ENCODE measurements at places on chromosomes 5 and 9.

DNA sequence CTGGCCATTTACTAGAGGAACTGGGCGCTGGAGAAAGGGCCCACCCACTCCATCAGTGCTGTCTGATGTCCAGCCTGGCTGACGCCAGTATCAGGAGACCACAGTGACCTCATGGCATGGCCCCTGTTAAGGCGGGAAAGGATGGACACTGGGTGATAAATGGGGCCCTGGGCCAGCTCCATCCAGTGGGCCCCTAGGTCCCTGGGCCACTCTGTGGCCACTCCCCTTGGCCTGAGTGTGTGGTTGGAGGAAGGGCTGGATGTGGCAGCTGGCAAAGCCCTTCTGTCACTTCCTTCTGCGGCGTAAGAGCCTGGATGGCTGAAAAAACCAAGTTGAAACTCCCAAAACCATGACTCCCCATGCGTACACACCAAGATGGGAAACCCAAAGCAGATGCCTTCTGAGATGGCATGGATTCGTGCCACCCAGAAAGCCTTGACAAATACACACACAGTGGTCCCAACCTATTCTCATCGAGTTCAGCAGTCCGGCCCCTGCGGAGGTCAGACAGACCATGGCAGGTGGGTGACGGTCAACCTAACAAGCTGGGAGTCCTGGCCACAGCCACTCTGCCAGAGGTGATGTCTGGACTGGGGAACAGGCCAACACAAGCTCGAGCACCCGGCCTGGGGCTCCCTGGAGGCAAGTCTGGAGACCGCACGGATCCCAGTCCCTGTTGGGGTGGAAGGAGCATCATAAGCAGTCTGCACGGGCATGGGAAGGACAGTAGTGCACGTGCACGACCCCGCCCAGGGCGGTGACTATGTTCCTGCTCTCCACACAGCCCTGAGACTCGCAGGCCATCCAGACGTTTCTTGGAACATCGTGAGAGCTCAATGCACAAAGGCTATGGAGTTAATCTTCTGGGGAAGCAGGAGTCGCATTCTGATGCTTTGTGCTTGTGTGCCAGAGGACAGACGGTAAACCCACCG is 45.2 kb upstream of the NOTCH1 start:
- no peak for DNase-seq
- H3K4me1 ChIP-seq: peaks cover 15% of the 10 kb centered on the region
- H3K27ac ChIP-seq: no peak overlapping the region
- H3K4me3 ChIP-seq: no peak overlapping the region
- H3K27me3 ChIP-seq: peaks cover 55% of the 10 kb centered on the region

DNA sequence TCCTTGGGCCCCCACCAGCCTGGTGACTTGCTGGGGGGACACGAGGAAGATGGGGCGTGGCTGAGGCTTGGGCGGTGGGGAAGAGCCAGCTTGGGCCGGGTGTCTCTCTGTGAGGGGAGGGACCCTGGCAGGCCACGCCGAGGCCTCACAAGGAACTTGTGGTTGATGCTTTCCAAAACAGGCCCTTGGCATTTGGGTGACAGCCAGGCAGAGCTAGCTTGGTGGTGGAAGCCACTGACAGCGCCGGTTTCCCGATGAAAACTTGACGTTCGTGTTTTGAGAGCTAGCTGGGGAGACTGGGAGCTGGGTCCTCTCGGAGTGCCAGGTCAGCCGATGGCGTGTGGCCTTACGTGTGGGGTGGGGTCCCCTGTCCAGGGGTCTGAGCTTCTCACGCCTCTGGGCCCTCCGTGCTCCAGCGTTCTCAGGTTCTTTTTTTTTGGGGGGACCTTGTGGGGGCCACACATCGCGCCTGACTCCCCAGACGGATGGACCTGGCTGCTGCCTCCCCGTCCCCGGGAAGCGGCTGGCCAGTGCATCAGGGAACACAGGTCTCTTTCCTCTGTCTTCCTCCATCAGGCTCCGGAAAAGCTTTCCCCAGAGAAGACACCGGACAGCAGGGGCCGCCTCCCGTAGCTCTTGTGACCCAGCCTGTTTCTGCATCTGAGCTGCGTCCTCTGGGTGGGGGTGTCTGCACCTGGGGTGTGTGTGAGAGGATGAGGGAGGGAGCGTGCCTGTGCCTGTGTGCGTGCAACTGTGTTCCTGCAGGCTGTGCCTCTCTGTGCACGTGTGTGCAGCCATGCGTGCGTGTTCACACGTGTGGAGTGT is 129.3 kb upstream of the LPCAT1 start:
- no peak overlapping the region for H3K27ac ChIP-seq
- H3K27me3 ChIP-seq: no peaks in the 10 kb centered on the region
- H3K36me3 ChIP-seq: no peaks in the 10 kb centered on the region
- H3K4me1 ChIP-seq: no peaks in the 10 kb centered on the region
- DNase-seq: no peak

GRCh38 chr5:81233080-81233634 is at the start of gene CKMT2:
CKMT2 (plus strand) TSS chr5:81233322; CDS start chr5:81251133, 17,811 bp downstream.
- DNase-seq: no peak
- no peak within 1 kb of the TSS for H3K27ac ChIP-seq
- no peaks in the 10 kb centered on the region for H3K36me3 ChIP-seq
- no peaks in the 10 kb centered on the region for H3K27me3 ChIP-seq

GRCh38 chr5:103744159-103744558 is 181.6 kb upstream of the NUDT12 start:
- no peaks in the 10 kb centered on the region for H3K4me1 ChIP-seq
- no peak overlapping the region for H3K27ac ChIP-seq
- H3K36me3 ChIP-seq: no peaks in the 10 kb centered on the region
- no peaks in the 10 kb centered on the region for H3K27me3 ChIP-seq

GRCh38 chr9:92094655-92095054 is 20.6 kb downstream of the SPTLC1 start:
- DNase-seq: no peak
- H3K4me3 ChIP-seq: no peak overlapping the region
- no peaks in the 10 kb centered on the region for H3K27me3 ChIP-seq
- H3K36me3 ChIP-seq: no peaks in the 10 kb centered on the region
- H3K27ac ChIP-seq: no peak overlapping the region

GRCh38 chr5:24492229-24492628 is 152.5 kb downstream of the CDH10 start:
- no peak overlapping the region for H3K27ac ChIP-seq
- DNase-seq: no peak
- no peaks in the 10 kb centered on the region for H3K36me3 ChIP-seq
- no peaks in the 10 kb centered on the region for H3K4me1 ChIP-seq

DNA sequence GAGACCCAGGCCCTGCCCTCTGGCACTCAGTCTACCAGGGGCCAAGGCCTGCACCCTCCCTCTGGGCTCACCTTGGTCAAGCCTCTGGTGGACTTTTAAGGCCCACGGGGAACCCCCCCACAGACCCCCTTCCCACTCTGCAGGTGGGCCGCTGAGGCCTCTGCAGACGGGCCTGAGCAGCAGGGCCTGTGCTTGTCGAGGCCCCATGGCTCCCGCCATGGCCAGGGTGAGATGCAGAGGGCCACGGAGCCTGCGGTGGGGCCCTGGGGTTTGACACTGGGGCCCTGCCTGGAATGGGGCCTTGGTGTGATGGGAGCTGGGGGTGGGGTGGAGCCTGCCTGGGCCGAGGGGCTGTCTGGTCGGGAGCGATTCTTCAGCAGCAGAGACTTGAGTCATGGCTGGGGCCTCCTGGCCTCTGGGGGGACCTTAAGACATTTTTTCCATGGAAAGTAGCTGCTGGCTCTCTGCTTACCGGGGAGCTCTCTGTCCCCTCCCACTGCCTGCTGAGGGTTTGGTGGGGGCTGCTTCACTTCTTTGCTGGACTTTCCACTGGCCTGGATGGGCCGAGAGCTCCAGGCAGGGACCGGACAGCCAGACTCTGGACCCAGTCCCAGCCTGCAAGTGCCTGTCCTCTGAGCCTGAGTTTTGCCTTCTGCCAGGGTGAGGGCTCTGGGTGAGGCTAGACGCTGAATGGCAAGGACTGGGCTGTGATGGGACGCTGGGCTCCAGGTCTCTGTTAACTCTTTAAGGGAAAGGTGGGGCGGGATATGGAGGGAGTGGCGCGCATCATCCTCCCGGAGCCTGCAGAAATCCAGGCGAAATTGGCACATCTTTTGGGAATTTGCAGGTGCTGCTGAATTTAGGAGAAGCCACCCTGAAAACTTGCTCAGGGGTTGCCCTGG is 132.2 kb downstream of the RXRA start:
- no peak overlapping the region for H3K4me3 ChIP-seq
- H3K27ac ChIP-seq: no peak overlapping the region
- H3K27me3 ChIP-seq: peaks cover 14% of the 10 kb centered on the region
- H3K36me3 ChIP-seq: no peaks in the 10 kb centered on the region
- peaks cover 9% of the 10 kb centered on the region for H3K4me1 ChIP-seq

DNA sequence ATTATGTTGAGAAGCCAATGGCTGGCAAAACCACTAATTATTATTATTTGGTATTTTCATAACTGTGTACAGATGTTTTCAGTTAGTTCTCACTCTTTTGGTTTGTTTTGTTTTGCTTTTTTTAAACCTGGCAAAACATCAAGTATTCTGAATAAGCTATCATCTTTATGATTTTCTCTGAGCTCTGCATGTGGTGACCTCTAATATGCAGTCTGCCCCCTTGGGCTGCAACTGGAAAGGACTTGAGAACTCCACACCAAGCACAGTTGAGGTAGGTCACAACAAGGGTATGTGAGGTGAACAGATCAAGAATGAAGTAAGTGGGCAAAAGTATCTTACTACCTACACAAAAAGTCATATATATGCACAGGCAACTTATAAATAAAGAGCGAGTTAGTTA is 202.2 kb downstream of the NFIB start:
- no peaks in the 10 kb centered on the region for H3K4me1 ChIP-seq
- DNase-seq: no peak
- no peaks in the 10 kb centered on the region for H3K36me3 ChIP-seq
- no peak overlapping the region for H3K27ac ChIP-seq
- no peaks in the 10 kb centered on the region for H3K27me3 ChIP-seq

All from T-cell (primary cell).